Activated naive CD8-positive, alpha-beta T cell treated with anti-CD3 and anti-CD28 coated beads, Interleukin-2, amount 50 U/mL, for 24 hours (primary cell): ENCODE measurements at places on chromosomes 4 and X.

DNA sequence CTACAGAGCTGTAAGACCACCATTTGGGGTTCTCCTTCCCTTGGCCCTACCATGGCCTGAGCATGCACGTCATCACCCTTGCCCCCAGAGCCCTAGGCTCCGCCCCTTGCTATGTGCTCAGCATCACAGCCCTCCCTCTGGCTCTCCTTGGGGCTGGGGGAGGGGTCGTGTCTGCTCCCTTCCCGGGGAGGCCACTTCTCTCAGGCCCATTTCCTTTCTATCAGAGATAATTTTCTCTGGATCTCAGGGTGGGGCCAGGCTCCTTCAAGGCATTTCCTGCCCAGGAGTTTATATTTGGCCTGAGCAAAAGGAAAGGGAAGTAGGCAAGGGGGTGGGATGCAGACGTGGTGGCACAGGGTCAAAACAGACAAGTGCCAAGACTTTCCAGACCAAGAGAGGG, 55.9 kb downstream of the STARD8 start:
- no peak for DNase-seq

GRCh38 chr4:37132975-37133360, 111.6 kb upstream of the NWD2 start:
- no peak for DNase-seq

DNA sequence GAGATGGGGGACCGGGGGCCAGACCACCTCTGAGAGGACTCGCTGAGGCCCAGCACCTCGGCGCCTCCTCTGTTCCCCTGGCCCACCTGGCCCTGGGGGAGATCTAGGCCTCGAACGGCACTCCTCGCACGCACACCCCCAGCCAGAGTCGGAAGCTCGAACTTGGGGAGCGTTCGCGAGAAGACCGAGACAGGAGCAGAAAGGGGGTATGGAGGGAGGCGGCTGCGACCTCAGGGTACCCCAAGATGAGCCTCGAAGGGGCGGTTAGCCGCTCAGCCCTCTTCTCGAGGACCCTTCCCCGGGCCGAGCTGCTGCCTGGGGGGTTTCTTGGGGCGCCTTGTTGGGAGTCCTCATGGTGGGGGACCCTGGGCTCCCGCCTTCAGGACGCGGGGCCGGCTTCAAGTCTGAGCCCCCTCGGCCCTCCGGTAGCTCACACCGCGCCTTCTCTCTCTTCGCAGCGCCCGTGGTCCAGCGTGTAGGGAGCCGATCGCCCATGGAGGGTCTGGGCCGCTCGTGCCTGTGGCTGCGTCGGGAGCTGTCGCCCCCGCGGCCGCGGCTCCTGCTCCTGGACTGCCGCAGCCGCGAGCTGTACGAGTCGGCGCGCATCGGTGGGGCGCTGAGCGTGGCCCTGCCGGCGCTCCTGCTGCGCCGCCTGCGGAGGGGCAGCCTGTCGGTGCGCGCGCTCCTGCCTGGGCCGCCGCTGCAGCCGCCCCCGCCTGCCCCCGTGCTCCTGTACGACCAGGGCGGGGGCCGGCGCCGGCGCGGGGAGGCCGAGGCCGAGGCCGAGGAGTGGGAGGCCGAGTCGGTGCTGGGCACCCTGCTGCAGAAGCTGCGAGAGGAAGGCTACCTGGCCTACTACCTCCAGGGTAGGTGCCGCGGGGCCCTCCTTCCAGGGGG, 706 bp downstream of the DUSP9 start:
- no peak for DNase-seq

GRCh38 chr4:850323-850945, 24.5 kb upstream of the CPLX1 start:
- DNase-seq, result no peak

DNA sequence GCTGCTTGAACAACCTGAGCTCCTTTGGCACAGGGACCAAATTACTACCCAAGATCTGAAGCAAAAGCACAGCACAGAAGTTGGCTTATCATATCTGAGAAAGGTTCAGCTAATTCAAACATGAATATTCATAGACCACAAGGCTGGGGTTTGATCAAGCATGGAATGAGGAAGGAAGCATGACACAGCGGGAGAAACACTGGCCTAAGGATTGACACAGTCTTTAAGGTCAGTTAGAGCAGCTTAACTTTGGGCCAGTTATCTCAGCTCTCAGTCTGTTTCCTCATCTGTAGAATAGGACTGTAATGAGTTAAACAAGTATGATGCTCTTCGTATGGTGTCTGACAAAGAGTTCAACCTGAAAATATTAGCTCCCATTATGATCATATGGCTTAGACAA, 88.5 kb upstream of the CBR4 start:
- DNase-seq, result no peak

- DNase-seq, result no peak
These were observed 80.8 kb downstream of the APBB2 start for GRCh38 chr4:41133454-41134018.
